ENCODE measurements at places on chromosomes 11 and 22.
A peak's percentile ranks its signal among the peaks of the same experiment; 100 is the strongest.

DNA sequence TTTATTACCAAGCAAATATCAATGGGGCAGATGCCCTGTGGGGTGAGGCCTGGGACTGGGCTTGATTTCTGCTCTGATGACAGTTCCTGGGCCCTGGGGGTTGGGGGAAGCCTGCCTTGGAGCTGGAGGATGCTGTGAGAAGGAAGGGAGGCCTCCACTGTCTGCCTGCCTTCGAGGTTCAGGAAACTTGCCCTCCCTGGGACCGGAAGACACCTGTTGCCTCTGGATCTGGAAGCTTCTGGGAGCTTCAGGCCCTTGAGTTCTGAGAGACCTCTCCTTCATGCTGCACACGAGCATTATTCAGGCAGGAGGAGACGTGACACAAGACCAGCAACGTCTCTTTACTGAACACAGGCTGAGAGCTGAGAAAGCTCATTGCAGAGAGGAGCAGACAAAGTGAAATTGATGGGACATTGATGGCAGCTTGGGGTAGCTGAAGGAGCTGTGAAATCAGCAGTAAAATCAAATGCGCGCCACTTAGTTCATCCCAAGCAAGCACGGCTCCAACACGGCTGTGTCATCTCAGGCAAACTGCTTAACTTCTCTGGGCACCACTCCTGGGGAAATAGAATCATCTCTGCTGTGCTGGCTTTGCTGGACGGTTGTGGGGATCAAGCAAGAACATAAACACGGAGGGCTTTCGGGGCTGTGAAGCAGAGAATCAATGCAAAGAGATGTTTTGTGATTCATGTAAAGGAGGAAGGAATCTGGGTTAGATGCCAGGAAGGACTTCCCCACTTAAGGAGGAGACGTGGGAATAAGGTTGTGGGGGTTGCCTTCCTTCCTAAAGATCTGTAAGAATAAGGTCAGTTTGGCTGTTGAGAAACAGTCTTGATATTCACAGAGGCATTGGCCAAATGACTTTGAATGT lies 64.5 kb downstream of the TP53I11 start:
- no peak for DNase-seq

- no peak for DNase-seq
Observed at GRCh38 chr22:50595189-50595588, 5.4 kb upstream of the MAPK8IP2 start.

DNA sequence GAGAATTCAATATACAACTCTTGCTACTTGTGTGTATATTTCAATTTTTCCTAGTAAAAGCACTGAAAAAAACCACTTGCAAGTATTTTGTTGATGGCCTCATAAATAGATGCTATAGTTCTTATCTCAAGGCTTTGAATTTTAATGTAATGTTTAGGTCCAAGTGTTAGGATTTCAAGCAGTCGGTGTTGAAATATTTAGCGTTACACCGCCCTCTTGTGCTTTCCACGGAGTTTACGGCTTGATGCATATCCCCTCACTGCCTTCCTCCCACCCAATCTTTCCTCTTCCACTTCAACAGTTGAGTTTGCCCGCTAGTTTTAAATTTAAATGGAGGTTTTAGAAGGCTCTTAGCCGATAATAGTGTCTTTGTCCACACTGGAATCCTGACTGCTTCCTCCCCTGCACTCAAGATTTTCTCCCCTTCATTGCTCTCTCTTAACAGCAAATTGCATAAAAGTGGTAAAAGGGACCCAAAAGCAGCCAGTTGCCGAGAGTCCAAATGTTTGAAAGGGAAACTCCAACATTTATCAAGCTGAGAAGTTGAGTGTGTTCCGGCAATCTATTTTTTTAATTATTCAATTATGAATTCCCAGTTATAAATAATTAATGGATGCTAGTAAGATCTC lies 25.9 kb upstream of the HTATIP2 start:
- peak; percentile 41 for DNase-seq

- no peak for DNase-seq
Observed at GRCh38 chr11:55956521-55956920, 13.2 kb downstream of the OR10AG1 start.

- DNase-seq = no peak
Observed at GRCh38 chr11:57387289-57388030, 3.0 kb downstream of the PRG2 start.

DNA sequence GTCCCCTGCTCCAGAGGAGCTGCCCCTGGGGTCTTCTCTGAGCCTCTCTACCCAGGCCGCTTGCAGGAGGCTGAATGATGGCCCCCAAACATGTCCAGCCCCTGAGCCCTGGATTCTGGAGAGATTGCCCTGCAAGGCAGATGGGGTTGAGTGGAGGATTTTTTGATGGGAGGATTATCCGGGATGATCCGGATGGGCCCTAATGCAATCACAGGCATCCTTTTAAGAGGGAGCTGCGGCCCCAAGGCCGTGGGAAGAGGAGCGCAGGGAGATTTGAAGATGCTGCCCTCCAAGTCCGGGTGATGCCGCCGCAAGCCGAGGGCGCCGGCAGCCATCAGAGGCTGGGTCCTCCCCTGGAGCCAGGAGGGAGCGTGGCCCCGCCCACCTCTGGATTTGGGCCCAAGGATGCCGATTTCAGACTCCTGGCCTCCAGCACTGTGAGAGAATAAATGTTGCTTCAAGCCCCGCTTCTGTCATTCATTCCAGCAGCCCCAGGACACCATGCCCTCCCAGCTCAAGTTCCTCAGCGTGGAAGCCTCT lies 66.0 kb downstream of the WNT7B start:
- no peak for DNase-seq

DNA sequence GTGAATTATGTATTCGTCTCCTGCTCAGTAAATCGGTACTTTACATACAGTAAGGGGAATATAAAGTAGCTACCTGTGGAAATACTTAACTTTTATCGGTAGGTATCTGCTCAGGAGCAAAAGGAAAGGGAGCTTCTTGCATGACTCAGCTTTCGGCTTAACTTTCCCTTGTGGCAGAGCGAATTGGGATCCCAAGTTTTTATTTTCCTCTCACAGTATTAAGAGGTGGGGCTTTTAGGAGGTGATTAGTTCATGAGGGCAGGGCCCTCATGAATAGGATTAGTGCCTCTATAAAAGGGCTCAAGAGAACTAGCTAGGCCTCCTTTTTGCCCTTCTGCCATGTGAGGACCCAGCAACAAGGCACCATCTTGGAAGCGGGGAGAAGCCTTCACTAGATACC lies 18.7 kb downstream of the RCN1 start:
- DNase-seq = no peak

- DNase-seq = no peak
Observed at GRCh38 chr11:44229624-44230023, 80.3 kb downstream of the ALX4 start.

GRCh38 chr22:39558950-39559349 lies 11.6 kb upstream of the CACNA1I start:
- no peak for DNase-seq

GRCh38 chr11:7592711-7593110 lies 78.9 kb downstream of the PPFIBP2 start:
- no peak for DNase-seq

- DNase-seq = peak; percentile 49
Observed at GRCh38 chr11:117668321-117668751, 128.7 kb downstream of the DSCAML1 start.

DNA sequence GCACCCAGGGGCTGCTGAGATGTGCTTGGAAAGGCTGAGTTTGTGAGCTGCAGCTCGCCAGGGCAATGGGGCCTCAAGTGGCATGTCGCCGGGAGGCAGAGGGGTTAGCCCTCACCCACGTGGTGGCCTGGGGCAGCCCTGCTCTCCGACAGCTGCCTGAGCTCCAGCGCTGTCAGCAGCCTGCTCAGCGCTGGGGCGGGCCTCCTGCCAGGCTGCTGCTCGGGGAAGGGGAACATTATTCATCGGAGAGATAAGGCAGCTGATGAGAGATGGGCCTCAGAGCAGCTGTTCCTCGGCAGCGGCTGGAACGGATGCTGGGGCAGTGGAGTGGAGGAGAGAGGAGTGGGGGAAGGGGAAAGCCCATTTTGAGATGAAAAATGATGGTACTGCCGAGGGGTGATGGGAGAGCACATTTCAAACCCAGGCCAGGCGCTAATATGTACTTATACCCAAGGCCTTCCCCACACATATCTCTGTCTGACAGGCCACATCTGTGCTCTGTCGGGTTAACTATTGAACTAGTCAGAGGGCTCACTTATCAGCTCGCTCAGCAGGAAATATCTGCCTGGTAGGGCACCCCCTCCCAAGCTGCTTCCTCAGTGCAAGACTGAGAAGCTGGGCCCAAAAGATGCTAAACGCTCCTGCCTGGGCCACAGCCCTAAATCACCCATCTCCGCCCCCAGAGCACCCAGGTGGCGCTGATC lies 79.5 kb downstream of the TIMP3 start:
- no peak for DNase-seq

- no peak for DNase-seq
Observed at GRCh38 chr22:38613588-38613987, 42.6 kb downstream of the FAM227A start.

GRCh38 chr11:128689948-128690664 lies 3.8 kb upstream of the FLI1 start:
- no peak for DNase-seq

- DNase-seq = no peak
Observed at GRCh38 chr11:121870206-121871045, 245.6 kb downstream of the BLID start.

GRCh38 chr11:60871378-60872061 lies 4.2 kb downstream of the ZP1 start:
- no peak for DNase-seq

DNA sequence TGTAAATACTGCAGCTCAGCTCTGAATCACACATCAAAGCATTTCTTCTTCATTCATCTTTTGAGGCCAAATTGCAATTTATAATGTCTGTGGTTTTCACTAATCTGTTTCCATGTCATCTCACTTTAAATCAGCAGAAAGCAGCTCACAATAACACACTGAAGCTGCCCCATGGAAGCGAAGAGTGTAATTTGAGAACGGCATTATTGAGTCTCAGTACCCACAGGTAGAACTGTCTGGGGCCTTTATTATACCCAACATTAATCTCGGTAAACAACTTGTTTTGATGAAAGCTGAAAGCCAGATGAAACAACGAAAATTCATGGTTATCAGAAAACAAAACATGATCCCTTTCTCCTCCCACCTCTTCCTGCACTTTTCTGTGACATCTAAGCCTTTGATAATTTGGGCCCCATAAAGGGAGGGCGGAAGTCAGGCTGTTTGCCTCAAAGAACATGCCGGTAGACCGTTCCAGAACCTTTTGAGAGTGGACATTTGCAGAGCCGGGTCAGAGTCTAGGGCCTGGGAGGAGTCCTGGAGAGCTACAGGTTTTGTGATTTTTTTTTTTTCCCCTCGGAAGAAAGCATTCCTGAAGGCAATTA lies 68.2 kb upstream of the SESN3 start:
- no peak for DNase-seq

- no peak for DNase-seq
Observed at GRCh38 chr11:110345743-110346142, 49.3 kb upstream of the RDX start.

DNA sequence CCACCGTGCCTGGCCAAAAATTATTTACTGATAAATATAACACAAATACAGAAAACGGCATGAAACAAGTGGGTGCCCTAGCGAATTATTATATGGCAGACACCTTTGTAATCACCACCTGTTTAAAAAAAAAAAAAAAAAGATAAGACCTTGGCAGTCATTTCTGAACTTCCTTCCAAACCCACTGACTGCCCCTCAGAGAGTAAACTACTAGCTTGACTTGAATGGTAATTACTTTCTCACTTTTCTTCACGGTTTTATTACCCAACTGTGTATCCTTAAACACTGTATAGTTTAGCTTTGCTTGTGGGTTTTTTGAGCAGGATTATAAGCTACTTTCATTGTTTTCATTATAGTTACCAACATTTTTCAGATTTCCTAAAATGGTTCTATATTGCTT lies 23.7 kb downstream of the SFI1 start:
- DNase-seq = no peak

GRCh38 chr11:123451183-123451781 lies 21.2 kb downstream of the GRAMD1B start:
- no peak for DNase-seq

GRCh38 chr11:30186748-30187147 lies 44.1 kb upstream of the FSHB start:
- no peak for DNase-seq

DNA sequence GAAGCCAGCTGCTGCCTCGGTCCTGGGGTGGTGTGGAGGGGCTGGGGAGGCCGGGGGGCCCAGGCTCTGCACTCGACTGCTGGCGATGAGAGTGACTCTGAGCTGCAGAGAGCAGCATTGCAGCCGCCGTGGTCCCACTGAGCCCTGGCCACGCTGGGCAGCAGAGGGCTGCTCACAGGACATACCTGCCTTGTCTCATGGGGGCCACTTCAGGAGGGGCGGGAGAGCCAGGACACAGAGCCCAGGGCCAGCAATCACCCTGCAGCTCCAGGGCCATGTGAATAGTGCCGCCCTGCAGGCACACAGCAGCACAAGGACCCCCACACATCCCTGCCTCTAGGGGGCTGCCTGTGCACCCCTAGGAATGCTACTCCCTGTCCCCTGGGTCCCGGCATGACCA lies 147.0 kb downstream of the CRYBB2 start:
- DNase-seq = no peak

GRCh38 chr11:73233692-73234470 lies 15.8 kb downstream of the P2RY2 start:
- DNase-seq = no peak

GRCh38 chr22:19637408-19638281 lies 76.7 kb upstream of the SEPTIN5 start:
- DNase-seq = no peak

DNA sequence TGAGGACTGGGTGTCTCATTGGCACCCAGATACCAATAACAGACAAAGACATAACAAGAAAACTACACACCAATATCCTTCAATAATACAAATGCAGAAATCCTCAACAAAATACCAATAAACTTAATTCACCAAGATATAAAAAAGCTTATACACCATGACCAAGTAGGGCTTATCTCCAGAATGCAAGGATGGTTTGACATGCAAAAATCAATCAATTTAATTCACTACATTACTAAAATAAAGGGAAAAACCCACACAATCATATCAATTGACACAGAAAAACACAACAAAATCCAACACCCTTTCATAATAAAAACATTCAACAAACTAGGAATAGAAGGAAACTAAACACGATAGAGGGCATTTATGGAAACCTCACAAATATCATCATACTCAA lies 40.6 kb downstream of the LHFPL7 start:
- no peak for DNase-seq

DNA sequence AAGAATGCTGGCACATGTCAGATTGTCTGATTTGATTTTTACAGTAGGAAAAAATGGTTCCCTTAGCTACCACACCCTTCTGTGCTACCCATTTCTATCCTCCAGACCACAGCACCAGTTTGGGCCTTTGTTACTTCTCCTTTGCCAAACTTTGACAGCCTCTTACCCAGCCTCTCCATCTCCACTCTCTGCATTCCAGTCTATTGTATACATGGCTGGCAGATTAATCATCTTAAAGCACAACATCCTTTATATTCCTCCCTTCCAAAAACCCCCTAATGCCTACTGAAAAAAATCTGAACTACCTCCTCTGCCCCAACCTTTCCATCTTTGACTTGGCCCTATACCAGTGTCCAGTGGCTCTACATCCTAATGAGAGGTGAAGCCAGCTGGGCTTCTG lies 10.8 kb upstream of the PANX1 start:
- DNase-seq = no peak

GRCh38 chr22:41968601-41969000 lies 642 bp upstream of the SEPTIN3 start:
- DNase-seq = no peak

Measured in NCI-H774 (cell line).